AG10803 (cell line): ENCODE measurements at places on chromosomes 5 and 9.

DNA sequence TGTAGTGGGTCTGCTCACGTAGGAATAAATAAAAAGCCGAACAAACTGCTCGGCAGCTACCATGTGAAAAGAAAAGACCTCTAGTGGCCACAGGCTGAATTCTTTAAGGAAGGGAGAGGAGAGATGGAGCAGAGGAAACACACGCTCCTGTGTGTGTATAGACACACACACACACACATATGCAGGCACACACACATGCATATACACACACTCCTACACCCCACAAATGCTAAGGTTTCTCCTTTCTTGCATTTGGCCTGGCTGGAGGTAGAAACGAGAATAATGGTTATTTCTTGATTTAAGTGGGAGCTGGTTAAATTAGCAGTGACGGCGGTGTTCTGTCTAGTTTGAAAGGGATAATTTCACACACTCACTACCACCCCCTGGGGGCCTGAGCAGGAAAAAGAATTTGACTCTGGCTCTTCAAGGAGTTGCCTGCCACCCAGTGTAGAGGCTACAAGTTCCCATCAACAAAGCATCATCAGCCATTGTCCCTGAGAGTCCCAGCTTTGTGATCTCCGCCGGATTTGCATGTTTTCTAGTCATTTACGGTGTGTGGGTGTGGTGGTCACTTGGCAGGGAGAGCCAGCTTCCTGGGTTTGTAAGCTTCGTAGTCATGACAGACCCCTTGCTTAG, at the start of gene INSYN2B:
Gene INSYN2B, minus strand, starts transcription at position 78 of the 636 bp plus-strand sequence. CDS start 96,597 bp downstream, outside the sequence.
- DNase-seq: peak; percentile 84

DNA sequence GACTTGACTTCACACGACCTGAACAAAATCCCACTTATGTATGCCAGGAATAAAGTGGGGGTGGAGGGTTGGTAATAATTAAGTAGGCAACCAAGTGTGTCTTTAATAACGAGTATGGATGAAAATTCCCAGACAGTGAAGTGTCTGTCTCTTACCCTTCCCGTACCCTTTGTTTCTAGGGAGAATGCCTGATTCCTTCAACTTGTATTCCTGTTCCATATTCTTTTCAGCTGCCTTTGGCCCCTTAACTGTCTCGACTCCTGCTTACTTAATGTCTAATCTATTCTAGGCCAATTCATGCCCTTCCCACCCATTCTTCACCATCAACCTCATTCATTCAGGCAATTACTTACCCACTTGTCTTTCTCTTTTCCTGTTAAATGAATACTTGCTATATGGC, 380.5 kb downstream of the RAB3C start:
- no peak for DNase-seq

GRCh38 chr9:127980060-127980705, 606 bp downstream of the EEIG1 start:
- DNase-seq: no peak

DNA sequence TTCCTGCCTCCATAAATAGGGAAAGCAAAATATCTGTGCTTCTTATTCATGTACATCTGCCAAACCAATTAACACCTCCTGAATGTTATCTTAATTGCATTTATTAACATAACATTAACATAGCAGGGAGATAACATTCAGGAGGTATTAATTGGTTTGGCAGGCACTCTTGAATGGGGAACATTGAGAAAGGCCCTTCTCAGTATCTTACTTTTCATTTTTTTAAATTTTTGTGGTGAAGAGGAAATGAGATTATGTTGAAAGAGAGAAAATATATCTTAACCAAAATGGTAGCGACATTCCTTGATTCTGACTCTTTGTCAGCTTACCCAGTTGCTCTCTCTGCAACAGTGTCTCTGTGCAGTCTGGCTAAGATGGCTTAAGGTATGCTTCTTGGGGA, 100.4 kb upstream of the TLE1 start:
- DNase-seq: peak; percentile 73

DNA sequence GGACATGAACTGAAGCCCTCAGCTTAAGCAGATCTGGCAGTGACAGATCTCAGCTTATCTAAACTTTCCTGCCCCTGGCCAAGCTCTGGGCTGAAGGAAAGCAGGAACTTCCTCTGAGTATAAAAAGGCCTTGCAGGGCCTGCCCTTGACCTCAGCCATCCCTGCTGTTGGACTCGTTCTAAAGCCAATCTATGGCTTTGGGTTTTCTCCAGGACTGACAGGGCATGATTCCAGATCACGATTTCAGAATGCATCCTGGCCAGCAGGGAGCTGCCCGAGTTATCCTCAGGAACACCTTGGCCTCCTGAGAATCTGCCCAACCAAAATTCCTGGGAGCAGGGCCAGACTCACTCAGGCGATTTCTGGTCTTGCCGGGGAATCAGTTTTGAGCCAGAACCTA, 502.7 kb downstream of the TLE4 start:
- no peak for DNase-seq

DNA sequence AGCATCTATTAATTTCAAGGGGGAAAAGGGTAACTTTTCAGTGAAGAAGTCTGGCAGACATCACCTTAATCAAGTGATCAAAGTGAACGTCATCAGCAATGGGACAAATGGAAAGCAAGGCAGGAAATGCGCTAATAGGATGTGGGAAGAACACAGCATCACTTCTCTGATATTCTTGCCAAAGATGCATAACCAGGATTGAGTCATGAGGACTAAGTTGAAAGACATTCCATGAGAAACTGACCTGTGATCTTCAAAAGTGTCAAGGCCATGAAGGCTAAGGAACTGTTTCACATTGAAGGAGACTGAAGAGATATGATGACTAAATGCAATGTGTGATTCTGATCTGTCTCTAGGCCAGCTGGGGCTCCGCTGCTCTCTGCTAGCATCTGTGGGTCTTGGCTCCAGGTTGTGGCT, 92.9 kb downstream of the NDFIP1 start:
- peak; percentile 89 for DNase-seq

DNA sequence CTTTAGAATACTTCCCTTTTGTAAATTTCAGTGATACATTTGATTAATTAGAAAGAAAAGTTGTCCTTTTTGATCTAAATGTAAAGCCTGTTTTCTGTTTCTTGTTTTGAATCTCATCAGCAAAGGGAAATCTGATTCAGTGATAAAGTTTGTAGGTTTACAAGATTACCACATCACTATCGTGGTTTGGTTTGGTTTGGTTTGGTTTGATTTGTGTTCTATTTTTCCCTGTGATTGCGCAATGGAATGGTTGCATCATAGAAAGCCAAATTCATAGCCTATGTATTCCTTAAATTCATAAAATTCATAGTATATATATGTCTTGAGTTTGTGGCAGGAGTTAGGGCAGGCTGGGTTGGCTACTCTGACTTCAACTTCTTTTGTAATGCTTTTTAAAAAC, 15.2 kb downstream of the SRFBP1 start:
- DNase-seq: peak; percentile 55

GRCh38 chr9:13555989-13556500, 276.6 kb upstream of the MPDZ start:
- no peak for DNase-seq

GRCh38 chr5:52560366-52560765, 227.3 kb upstream of the ITGA1 start:
- DNase-seq: peak; percentile 3

DNA sequence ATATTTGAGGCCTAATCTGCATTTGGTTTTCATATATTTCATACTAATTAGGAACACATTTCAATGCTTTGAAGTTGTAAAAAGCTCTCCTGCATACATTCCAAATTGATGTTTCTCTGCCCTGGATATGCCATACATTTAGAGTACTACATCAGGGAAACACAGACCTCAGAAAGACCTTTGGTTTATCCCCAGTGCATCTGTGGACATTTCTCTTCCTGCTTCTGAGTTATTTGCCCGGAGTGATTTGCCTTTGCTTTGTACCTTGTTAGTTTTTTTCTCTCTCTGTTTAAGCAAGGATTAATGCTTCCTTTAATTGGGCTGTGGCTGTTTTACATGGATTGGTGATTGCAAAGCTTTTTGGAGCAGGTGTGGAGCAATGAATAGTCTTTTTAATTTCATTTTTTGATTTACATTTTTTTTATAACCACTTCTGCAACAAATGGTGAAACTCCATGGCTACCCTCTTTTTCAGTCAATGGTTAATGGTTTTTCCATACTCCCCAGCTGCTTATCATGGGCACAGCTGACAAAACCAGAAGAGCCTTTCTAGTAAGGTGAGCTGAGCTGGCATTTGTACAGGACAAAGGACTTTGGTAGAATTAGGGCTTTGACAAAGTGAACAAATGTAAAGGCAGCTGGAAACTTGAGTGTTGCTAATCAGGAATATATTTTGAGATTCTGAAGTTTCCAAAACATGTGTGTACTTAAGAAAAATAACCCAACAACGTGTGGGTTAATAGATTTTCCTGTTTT, 54.2 kb downstream of the ZSWIM6 start:
- DNase-seq: no peak

GRCh38 chr5:21237461-21237860, 1249.5 kb upstream of the CDH18 start:
- DNase-seq: no peak

GRCh38 chr5:58363461-58364249, 96.2 kb downstream of the PLK2 start:
- DNase-seq: no peak

DNA sequence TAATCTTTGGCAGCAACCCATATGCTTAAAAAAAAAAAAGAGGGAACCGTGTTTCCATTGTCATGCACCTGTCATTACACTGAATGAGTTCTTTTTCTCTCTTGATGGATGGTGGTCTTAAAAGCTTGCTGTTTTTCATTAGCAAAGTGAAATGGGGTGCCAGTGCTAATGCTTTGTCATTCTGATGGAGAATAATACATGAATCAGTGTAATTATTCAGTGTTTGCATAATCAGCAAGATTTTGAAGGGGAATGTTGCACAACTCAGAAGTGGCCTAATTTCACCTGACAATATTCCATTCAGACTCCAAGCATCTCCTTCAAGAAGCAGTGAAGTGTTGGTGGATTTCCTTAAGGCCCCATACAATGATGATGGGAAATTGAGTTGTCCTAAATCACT, 38.1 kb downstream of the MAP1B start:
- no peak for DNase-seq

DNA sequence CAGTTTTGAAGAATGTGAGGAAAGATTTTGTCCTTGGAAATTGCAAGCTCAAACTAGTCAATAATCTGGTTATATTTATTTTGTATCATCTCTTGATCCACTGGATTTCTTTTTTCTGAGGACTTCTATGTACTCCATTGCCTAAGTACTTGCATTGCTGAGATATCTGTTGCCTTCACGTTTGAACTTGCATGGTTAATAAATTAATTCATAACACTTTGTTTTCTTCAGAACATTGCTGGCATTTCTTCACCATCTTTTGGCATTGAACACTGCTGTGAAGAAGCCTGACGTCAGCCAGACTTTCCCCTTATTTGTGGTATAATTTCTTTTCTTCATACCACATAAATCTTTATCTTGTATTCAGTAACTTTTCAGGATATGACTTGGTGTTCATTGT, 246.0 kb upstream of the KIF2A start:
- DNase-seq: no peak

- no peak for DNase-seq
Measured at GRCh38 chr9:133795049-133795448, 56.9 kb upstream of the SARDH start.

DNA sequence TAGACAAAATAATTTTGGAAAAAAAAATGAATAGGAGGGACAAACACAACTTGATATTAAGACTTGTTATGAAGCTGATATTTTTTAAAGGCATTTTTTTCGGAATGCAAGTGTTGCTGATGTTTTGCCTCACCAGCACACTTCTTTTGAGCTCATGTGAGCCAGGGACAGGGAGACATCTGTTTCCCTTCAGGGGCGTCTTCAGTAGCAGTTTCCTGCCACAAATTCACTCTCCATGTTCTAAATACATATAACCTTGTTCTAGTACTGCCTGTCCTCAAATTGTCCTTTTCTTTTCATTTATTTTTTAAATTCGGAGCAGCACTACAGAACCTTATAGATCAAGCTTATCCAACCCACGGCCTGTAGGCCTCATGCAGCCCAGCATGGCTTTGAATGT, 316.0 kb upstream of the PAPPA start:
- no peak for DNase-seq

- peak; percentile 83 for DNase-seq
Measured at GRCh38 chr5:65742565-65743231, 20.7 kb downstream of the NLN start.

DNA sequence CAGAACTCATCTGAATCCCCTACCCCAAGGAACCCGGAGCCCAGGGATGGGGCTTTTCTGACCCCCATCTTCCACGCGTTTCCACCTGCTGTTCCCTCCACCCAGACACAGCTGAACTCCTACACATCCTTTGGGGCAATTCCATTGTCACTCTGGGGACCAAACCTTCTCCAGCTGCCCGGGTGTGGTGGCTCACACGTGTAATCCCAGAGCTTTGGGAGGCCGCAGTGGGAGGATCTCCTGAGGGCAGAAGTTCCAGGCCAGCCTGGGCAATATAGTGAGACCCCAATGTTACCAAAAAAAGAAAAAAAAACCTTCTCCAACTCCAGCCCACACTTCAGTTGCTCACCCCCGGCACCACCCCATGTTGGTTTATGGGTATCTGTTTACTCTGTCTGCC, 8.1 kb downstream of the EPB41L4B start:
- no peak for DNase-seq

DNA sequence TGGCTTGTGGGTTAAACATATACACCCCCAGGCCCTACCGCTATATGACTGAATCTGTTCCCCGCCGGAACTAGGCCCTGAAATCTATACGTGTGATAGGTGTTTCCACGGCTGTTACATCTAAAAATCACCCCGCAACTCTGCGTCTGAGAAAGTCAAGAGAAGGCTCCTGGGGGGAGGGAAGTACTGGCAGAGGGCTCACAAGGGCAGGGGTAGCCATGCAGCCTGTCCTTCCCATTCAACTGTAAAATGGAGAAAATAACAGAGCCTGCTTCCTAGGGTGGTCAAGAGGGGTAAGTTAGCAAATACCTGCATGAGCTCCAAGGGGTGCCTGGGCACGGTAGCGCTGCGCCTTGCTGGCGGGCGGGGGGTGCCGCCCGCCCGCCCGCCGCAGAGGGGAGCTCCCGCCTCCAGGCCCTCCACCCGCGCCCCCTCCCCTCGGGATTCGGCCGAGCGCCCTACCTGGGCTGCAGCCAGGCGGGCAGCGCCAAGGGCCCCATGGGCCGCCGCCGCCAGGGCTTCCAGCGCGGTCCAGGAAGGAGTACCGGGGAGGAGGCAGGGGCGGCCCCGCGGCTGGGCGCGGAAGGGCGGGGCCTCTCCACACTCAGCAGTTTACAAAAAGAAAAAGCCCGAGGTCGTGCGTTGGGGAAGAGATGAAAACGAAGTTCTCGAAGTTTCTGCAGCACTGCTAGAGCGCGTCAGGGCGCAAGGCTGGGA, at the start of gene HACD4:
Gene HACD4, minus strand, starts transcription at position 550 of the 717 bp plus-strand sequence. Its CDS starts 50 bp downstream, at position 500.
- peak; percentile 36 for DNase-seq
